ENCODE measurements at places on chromosomes 5 and 9. TPM values are rescaled to one million over a fixed set of nuclear protein-coding genes. Genes with fewer than 3 reads are reported as not detected.

DNA sequence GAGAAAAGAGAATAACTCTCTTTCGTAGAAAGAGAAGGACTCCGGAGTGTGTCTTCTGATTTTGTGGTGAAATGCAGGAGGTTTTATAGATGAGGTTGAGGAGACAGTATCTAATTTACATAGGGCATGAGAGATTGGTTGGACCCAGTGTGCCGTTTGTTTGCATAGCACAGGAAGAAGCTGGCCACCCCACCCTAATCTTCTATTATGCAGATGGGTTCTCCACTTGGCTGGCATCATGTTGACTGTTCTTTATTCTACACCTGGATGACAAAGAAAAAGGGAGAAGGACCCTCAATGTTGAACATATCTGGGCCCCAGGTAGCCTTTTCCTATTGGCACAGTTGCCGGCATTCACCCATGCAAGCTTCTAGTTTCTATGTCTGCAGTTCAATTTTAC, 23.2 kb upstream of the MINAR2 start:
- no peak for DNase-seq

GRCh38 chr9:130532426-130533080, 46.8 kb upstream of the FUBP3 start:
- DNase-seq: no peak

GRCh38 chr5:172050080-172050479, 43.6 kb upstream of the FBXW11 start:
- DNase-seq: no peak

GRCh38 chr5:178674334-178674733, 47.5 kb upstream of the CLK4 start:
- no peak for DNase-seq

DNA sequence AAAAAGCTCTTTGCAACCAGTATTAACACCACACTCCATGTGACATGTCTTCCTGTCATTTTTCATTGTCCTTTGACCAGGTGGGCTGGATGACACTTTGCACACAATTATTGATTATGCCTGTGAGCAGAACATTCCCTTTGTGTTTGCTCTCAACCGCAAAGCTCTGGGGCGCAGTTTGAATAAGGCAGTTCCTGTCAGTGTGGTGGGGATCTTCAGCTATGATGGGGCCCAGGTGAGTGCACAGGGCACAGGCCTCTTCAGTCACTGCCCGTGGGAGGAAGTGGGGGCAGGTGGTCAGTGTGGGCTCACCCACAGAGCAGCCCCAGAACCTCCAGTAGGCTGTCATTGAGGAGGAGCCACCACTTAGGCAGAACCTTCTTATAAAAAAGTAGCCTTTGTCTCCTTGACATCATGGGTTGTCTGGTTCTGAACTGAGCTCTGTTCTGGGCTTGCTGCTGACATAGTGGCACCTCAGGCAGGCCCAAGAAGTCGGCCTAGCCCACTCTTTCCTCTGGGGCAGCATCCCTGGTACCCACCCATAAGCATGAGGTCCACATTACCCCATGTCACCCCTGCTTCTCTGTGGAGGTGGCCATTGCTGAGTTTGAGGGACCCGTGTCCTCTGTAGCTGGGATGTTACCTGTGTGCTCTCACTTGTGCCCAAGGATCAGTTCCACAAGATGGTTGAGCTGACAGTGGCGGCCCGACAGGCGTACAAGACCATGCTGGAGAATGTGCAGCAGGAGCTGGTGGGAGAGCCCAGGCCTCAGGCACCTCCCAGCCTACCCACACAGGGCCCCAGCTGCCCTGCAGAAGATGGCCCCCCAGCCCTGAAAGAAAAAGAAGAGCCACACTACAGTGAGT, 39.3 kb downstream of the SECISBP2 start:
- no peak for DNase-seq

The TLX3 gene
- not detected for total RNA-seq

Data from cardiac septum (tissue), 1 donor.